ENCODE measurements at places on chromosomes 13 and 19.
A peak's percentile ranks its signal among the peaks of the same experiment; 100 is the strongest.

DNA sequence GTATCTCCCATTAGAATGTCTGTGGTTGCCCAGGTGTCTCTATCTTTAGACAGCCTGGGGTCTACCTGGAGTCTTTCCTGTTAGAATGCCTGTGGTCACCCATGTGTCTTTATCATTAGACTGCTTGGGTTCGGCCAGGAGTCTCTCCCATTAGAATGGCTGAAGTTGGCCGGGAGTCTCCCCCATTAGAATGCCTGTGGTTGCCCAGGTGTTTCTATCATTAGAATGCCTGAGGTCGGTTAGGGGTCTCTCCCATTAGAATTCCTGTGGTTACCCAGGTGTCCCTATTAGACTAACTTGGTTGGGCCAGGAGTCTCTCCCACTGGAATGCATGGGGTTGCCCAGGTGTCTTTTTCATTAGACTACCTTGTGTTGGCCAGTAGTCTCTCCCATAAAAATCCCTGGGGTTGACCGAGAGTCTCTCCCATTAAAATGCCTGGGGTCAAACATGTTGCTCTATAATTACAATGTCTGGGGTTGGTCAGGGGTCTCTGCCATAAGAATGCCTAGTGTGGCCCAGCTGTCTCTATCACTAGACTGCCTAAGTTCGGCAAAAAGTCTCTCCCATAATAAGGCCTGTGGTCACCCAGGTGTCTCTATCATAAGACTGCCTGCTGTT, 1448.7 kb downstream of the UQCRFS1 start:
- no peak for DNase-seq

DNA sequence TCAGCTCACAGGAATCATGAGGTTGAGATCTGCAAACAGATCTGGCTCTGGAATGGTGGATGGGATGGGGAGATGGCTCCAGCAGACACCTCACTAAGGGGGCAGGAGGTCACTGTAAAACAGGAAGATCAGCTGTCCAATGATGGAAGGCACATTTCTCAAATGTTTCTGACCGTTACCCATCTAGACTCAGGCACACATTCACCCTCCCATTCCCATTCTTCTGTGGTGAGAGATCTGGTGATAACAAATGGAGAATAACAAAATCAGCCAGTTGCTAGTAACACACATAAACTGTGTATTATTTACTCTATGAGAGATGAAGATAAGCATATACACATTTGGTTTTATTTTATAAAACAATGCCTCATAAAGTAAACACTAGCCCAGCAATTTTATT, 235.9 kb downstream of the TSHZ3 start:
- no peak for DNase-seq

DNA sequence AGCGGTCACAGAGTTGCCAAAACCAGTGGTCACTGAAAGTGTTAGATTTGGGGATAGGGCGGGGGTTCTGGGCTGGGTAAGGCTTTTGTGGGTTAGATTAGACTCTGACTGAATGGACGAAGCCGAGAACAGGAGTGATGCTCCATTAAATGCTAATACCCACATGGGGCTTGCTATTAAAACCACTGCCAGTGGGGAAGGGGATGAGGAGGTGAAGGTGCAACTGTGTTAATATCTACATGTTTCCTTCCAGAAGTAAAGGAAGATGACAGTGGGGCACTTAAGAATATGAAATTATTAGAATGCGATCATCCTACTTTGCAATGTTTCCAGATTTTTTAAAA, 573 bp upstream of the ZNF614 start:
- DNase-seq, result no peak

- DNase-seq, result peak; percentile 86
Observed at GRCh38 chr13:25901460-25902376, 150.1 kb downstream of the SHISA2 start.

GRCh38 chr19:44850641-44851109, 4.6 kb downstream of the NECTIN2 start:
- no peak for DNase-seq

DNA sequence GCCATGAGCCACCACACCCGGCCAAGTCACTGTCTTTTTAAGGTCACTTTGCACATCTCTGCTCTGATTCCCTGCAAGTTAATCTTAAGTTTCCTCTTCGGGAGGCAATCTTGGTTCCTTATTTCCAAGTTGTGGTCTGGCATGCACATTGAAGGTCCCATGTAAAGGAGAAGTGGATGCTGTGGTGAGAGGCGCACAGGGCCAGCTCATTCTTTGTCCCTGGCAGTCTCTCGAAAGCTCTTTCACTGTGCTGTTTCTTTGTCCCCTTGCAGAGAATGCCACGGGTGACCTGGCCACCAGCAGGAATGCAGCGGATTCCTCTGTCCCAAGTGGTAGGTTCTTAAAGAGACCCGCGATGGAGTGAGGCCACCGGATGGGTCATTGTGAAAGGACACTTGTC, 16.4 kb upstream of the C19orf33 start:
- peak; percentile 47 for DNase-seq

GRCh38 chr19:3852614-3853254, 16.1 kb downstream of the ZFR2 start:
- peak; percentile 51 for DNase-seq

- peak; percentile 24 for DNase-seq
Observed at GRCh38 chr19:35040826-35041547, 534 bp upstream of the HPN start.

GRCh38 chr13:65125236-65125635, 2104.9 kb downstream of the PCDH9 start:
- no peak for DNase-seq

DNA sequence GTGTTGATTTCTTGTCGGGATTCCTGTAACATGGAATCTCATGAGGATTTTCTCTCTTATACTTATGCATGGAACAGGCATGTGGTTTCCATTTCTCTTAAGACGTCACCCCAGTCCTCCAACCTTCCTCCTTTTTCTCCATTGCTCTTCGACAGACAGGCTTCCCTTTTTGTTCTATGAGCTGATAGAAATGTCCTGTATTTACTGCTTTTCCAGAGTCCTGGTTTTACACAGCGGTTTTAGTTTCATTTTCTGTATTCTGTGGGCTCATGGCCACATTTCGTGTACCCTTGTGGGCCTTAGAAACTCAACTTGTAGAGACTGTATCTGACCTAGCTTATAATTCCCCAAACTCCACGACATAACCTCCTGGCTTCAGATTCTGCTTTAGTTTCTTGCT, 113.1 kb downstream of the PAN3 start:
- DNase-seq, result no peak

DNA sequence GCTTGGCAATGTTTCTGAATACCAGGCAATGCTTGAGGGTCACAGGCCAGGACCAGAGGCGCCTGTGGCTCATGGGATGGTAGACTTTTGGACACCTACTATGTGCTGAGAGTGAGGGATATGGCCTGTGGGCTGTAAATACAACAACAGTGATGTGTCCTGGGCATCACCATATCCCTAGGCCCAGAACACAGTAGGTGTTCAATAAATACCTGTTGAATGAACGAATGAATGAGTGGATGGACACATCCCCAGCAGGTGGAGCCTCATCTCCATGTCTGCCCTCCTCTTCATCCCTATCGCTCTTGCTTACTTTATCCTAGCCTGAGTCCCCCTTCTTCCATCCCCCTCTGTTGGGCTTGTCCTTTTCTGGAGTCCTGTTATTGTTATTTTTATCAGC, 16.5 kb upstream of the NANOS2 start:
- no peak for DNase-seq

DNA sequence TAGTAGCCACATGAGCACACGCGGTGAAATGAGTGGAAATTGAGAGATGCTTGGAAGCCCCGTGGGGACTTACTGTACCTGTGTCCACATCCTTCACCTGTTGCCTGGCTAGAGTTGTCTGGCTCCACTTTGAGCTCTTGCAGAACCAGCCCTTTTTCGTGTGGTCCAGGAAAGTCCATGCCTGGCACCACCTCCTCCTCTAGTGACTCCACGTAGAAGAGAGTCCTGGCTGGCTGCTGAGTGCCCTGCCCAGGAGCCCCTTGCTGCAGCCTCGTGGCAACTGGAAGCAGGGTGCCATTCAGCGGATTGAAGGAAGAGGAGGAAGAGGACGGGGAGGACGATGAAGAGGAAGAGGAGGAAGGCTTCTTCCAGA, 515 bp upstream of the ATXN8OS start:
- DNase-seq, result no peak

- DNase-seq, result no peak
Observed at GRCh38 chr19:51417107-51417809, at the start of gene SIGLEC10. TSS of gene SIGLEC10 (minus strand) at chr19:51417642. CDS start at chr19:51417581, 61 bp downstream.

DNA sequence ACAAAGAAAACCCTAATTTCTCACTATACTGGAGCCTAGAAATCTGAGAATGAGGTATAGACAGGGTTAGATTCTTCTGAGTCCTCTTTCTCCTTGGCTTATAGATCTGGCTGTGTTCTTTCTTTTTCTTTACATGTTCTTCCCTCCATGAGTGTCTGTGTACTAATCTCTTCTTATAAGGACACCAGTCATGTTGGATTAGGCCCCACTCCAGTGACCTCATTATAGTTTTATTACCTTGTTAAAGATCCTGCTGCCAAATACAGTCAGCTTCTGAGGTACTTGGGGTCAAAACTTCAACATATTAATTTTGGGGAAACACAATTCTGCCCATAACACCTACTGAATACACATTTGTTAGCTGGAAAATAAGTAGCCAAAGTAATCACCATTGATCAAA, 302.6 kb downstream of the PCDH9 start:
- DNase-seq, result no peak

DNA sequence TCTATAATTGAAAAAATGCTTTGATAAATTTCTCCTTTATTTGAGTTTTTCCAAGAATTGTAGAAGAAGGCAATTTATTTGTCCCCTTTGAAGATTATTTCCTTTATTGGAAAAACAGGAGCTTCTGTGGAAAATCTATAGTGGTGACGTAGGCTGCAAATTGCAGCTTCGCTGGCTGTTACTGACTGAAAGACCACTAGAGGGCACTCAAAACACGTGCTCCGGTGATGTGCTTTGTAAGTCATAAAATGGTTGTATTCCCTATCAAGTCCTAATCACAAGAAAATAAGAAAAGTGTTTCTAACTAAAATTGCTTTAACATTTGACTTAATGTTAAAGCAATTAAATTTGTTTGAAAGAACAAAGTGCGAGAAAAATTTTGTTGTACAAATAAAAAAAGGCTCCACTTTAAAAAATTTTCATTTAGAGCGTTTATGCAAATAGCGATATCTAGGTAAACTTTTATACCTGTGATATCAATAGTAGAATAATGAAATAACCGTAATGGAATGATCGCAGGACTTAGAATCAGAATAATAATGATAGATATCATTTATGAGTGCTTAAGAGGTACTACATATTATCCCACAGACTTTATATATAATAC, 638.2 kb upstream of the SPRY2 start:
- DNase-seq, result peak; percentile 25

- no peak for DNase-seq
Observed at GRCh38 chr19:33497778-33498175, 23.8 kb downstream of the PEPD start.

GRCh38 chr13:110250258-110250891, 56.6 kb downstream of the COL4A1 start:
- DNase-seq, result no peak

DNA sequence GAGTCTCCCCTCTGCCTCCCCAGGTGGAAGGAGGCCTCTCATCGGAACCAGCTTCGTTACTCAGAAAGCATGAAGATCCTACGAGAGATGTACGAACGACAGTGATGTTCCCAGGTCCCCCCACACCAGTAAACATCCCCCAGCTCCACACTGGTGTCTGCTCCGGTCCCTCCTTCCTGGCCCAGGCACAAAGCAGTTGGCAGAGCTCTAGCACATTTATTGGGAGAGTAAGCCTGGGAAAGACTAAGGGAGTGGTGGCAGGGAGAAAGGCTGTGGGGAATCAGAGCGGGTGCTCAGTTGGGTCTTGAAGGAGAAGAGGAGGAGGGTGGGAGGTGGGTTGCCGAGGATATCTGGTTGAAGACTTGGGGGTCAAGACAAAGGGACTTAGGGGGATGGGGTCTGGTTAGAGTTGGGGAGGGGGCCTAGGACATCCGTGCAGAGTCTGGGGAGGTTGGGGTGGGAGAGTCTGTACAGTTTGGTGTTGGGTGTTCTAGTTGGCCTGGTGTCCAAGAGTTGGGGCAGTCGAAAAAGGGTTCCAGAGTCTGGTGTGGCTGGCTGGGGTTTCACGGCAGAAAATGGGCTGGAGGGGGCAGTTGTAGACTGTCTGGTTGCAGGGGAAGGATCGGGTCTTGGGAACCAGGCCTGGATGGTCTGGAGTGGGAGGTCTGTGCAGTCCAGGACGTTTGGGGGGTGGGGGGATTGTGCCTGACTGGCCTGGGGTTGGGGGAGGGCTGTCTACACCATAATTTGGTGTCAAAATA, 2.3 kb downstream of the HSPB6 start:
- no peak for DNase-seq

DNA sequence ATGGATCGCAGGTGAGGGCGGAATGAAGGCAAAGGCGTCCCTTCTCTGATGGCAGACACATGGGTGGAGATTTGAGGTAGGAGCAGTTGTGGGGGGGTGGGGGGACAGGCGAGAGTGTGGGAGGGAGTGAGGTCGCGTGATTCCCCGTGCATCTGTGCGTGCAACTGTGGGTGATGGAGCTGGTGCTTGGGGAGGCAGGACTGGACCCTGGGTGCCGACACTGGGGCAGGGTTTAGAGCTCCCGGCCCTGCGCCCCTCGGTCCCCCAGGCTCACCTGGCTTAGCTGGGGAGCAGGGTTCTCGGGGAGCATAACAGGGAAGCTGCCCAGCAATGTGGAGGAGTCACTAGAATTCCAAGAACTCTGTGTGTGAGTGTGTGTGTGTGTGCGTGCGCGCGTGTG, 3.4 kb downstream of the TMPRSS9 start:
- no peak for DNase-seq

All from CD4-positive, alpha-beta T cell treated with Interleukin-4 for 1 hour (primary cell).